Fibroblast of gingiva (primary cell): ENCODE measurements at places on chromosomes 4 and X.

DNA sequence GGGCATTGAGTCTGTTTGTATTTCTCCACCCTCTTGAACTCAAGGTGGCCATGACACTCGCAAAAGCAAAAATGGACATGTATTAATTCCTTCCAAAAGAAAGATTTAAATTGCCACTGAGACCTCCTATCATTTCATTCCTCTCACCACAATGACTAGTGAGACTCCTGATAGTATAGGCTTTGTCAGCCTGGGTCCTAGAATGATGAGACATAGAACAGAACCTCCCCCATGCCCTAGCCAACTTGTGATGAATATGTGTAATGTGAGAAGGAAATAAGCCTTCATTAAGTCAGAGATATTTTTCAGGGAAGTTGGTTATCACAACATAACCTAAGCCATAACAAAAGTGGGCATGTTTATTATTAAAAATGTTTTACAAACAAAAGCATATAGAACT is 62.5 kb downstream of the ASB9 start:
- DNase-seq, result no peak

- DNase-seq, result no peak
Measured at GRCh38 chrX:105820247-105820646, 2.1 kb upstream of the NRK start.

DNA sequence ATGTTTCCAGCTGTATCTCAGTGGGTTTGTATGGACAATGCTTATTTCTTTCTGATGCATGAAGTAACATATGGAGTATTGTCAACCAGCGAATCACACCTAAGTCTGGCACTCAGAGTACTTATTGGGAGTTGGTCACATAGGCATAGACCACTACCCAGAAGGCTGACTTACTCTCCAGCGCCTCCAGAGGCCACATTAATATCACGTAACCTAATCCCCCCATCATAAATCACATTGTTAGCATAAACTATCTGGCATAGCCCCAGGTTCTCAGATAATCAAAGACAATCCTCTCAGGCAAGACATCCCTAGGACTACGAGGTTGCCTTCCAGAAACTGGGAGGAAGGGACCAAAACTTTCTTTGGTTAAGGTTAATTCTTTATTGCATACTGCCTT is 560.5 kb upstream of the PABPC4L start:
- DNase-seq, result no peak

DNA sequence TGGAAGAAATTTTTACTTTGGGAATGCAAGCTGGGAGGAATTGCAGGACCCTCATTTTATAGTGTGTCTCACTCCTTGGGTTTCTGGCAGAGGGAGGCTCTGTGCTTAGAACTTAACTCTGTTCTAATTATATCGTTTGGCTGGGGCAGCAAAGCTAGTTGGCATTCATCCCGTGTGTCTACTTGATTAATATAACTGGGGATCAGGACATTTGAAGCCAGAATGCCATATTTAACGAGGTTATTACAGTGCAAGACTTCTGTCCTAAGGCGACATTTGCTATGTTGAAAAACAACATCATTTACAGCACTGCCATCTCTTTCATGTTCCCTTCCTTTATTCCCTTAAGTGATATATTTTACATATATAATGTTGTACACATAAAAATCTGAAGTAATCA is 179.1 kb upstream of the TBC1D9 start:
- peak; percentile 30 for DNase-seq

DNA sequence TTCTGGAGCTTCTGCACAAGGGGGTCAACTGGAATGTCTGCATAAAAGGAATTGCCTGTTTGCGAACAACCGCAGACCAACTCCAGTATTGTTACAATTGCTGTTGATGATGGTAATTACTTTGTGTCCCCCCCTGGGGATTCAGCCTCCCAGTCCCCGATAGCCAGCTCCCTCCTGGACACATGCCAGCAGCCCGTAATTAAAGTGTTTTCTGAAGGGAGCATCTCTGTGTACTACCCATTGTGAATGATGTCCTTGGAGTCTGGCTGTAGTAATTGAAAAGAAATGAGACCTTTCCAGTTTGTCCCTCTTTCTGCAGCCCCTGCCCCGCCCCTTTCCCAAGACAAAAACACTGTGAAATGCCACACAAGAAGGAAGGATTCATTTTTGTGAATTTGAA is 377.1 kb upstream of the LCORL start:
- no peak for DNase-seq

DNA sequence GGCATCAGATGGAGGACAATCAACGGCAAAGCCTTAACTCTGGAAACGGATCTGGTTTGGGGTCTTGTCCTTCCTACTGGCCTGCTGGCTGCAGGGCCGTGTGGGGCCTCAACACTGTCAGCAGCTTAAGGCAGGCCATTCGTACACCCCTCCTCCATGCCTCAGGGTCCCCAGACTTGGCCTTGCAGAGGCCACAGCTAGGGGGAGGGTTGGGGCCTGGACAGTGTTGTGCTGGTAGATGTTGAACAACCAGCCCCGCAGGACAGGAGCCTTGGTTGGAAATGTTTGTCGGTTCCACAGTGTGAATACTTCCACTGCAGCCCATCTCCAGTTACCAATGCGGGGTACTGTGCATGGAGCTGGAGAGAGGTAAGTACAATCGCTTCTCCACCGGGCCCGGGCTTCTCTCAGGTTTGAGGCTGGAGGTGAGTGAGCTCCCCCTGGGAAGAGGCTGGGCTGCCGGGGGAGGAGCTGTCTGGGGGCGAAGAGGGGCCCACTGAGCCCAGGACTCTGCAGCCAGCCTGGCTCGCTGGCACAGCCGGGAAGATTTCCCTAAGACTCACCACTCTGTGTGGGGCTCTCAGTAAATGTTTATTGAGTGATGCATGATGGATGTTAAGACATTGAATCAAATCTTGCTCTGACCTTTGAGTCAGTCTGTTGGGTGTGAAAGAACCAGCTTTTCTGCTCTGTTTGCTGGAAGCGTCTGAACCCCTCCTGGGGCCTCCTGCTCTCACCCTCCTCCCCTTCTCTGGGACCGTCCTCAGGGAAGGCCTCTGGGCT is 19.7 kb upstream of the GPR78 start:
- no peak for DNase-seq

- DNase-seq, result peak; percentile 78
Measured at GRCh38 chrX:108312957-108313356, 125.3 kb downstream of the COL4A6 start.

DNA sequence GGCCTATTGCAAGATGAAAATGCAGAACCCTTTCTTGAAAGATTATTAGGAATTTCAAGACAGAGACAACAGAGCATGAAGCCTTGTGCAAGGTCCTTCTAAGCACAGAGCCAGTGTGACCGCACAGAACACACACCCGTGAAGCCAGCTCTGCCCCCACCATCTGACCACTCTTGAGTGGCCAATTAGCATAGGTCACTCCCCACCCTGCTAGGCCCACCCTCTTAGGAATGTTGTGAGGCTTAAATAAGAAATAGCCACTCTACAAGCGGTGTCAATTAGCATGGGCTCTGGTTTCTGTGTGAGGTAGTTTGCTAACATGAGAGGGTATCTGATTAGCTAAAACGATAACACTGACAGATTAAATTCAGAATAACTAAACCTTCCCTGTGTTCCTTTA is 152.9 kb downstream of the PTTG2 start:
- DNase-seq, result no peak

DNA sequence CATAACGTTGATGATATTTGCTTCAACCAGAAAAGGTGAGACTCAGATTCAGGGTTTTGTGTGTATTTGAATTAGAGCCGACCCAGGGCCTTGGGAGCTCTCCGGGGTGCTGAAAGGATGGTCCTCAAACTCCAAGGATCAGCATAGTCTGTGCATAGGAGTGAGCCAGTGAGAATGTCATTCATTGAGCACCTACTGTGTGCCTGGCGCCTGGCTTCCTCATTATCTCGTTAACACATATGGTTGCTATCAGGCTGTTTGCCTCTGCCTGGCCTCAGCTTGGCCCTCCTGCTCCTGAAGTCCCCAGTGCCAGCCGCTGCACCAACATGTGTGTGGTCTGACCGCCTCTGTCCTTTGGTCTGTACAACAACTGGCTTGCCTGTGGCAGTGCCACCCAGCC is 25.1 kb upstream of the JAKMIP1 start:
- DNase-seq, result no peak

DNA sequence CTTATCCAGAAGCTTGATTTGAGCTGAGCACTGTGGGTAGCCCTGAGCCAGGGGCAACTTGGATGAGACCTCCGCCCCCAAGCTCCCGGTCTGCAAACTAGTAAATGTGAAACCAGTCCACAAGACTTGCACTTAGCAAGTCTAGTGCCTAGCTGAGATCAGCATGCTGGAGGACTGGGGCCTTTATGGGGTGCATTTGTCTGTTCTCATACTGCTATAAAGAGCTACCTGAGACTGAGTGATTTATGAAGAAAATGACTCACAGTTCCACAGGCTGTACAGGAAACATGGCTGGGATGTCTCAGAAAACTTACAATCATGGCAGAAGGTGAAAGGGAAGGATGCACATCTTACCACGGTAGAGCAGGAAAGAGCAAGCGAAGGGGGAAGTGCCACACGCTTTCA is 42.1 kb upstream of the HOPX start:
- DNase-seq, result no peak

DNA sequence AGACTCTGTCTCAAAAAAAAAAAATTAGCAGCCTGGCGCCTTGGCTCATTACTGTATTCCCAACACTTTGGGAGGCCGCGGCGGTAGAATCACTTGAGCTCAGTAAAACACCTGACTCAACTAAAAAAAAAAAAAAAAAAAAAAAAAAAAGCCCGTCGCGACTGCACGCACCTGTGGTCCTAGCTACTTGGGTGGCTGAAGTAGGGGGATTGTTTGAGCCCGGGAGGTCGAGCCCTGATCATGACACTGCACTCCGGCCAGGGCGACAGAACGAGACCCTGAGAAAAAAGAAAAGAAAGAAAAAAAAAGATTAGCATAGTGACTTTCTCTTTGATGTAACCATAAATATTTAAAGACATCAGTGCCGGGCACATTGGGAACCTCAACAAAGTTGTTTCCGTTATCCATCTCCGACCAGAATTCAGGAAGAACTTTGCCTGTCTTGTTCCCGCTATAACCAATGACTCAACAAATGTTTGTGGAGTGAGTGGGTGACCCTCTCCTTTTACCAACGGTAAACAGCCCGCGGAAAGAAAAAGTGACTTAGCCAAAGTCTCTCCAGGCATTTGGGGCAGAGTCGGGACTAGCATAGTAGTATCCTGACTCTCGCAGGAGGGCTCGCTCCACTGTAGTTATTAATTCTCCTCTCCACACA is 553 bp upstream of the MED28 start:
- peak; percentile 74 for DNase-seq

- no peak for DNase-seq
Measured at GRCh38 chr4:8912506-8912905, 40.9 kb upstream of the HMX1 start.

- DNase-seq, result no peak
Measured at GRCh38 chr4:3780347-3781171, 14.4 kb downstream of the ADRA2C start.

DNA sequence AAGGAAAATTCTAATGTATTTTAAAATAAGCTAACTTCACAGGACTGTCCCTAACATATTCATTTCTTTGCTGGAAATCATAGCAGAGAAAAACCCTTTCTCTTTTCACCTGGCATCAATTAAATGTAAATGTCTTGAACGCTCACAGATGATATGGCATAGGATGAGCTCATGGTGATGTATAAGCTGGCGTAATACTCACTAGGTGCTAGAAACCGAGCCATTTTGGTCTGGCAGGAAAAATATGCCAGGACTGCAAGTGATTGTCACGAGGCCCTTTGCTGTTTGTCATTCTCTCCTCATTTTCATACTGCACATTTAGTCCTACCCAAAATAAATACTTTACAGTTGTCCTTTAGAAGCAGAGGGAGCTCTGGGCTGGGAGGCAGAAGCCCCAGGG is 222.7 kb upstream of the LNX1 start:
- peak; percentile 17 for DNase-seq

GRCh38 chr4:26084414-26084813 is 170.4 kb downstream of the SMIM20 start:
- no peak for DNase-seq

GRCh38 chr4:38787693-38788092 is 4.9 kb upstream of the TLR10 start:
- DNase-seq, result no peak

DNA sequence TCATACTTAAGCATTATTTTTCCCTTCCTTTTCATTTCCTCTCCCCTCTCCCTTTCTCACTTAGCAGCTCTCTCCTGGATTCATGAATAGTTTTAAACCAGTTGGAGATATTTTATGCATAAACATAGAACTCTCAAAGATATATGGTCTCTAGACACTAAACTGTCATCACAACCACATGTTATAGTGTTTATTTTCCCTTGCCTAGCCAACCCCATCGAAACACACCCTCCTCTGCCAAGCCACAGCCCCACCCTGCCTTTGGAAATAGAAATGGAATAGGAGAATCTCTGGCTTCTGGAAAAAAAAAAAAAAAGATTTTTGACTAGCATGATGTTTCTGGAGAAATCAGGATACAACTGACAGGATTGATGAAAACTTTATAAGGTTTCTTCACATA is 64.8 kb upstream of the RBPJ start:
- DNase-seq, result peak; percentile 75

DNA sequence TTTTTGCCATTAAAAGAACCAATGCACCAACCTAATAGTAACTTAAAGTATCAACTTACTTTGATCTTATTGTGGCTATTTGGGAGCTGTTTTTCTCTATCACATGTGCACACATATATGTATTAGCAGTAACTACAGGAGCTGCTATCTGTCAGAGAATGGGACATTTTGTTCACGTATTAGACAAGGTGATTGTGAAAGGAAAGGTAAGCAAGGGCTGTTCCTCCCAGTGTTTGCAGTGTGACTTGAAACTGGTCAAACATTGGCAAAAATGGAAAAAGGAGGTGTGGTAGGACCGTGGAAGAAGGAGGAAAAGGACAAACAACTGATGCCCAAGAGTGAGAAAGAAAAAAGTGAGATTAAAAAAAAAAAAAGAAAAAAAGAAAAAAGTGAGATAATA is 43.1 kb upstream of the KLHL2 start:
- DNase-seq, result no peak

DNA sequence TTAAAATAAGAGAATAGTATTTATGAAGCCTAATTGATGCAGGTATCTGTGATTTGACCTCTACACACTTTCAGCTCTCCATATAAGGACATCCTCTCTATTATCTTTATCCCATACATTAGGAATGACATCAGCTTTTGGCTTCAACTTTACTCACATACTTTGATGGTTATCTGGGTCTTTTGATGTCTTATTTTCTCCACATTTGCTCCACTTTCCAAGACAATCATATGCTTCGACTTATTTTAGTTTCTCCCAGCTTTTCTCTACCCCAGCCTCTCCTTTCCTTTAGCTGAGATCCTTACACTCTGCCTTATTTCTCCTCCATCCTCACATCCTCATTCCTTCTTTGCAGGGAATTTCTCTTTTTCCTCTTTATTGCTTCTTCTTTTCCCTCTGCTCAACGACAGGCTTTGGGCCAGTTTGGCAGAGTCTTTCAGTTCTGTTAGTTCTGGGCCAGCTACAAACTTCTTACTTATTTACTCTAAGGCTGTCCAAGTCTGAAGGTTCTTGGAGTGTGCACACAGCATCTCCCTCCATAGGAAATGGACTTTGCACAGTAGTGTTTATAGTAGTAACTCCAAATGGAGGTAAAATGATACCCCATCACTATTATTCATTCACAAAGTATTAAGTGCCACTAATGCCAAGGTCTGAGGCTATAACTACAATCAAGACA is 50.5 kb downstream of the SLC4A4 start:
- peak; percentile 38 for DNase-seq
